ENCODE measurements at places on chromosomes 2 and 18.

DNA sequence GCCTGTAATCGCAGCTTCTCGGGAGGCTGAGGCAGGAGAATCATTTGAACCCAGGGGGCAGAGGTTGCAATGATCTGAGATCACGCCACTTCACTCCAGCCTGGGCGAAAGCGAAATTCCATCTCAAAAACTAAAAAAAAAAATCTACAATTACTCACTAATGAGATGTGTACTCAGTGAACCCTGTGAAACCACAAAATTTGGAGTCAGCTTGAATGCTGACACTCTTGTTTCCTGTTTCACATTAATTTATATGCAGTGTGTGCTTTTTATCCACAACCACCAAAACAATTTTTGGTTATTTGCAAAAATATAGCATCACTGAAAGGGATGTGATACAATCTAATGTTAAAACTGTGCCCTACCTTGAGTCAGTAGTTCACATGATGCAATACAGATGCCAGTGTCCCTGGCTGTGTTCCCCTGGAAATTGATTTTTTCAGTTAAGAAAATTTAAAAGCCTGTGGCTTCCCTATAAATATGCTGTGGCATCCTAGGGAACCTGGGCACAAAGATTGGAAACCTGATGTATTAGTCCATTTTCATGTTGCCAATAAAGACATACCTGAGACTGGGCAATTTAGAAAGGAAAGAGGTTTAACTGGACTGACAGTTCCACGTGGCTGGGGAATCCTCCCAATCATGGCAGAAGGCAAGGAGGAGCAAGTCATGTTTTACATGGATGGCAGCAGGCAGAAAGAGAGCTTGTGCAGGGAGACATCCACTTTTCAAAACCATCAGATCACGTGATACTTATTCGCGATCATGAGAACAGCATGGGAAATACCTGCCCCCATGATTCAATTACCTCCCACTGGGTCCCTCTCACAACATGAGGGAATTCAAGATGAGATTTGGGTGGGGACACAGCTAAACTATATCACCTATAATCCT, 337.5 kb upstream of the NT5C1B start:
- DNase-seq: no peak

- no peak for DNase-seq
Observed at GRCh38 chr2:43160778-43161177, 65.6 kb downstream of the ZFP36L2 start.

GRCh38 chr2:221716426-221717303, 144.6 kb upstream of the EPHA4 start:
- no peak for DNase-seq

DNA sequence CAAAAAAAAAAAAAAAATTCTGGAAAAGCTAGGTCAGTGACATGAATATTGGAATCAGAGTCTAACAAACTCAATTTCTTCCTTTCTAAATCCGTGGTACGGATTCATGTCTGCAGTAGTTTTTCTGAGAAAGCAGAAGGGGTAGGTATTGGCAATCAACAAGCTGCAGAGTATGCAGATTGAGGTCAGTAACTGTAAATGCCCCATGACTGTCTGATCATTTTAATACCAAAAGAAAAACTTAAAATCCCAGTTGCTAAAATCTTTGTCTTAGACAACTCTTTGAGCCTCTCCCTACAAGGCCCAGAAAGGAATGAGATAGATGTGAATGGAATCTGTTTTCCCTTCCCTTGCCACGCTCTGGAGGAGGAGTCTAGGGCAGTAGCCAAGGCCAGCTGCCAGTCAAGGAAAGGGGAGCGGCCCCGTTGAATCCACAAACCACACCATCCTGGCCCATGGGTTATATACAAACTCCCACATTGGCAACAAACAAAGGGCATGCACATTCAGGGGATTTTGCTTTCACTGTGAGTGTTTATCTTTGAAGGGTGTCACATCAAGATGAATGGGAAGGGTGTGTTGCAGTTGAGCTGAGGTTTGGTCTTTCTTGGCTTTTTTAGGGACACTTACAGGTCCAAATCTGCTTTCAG, 6.1 kb upstream of the CASP8 start:
- DNase-seq: no peak

DNA sequence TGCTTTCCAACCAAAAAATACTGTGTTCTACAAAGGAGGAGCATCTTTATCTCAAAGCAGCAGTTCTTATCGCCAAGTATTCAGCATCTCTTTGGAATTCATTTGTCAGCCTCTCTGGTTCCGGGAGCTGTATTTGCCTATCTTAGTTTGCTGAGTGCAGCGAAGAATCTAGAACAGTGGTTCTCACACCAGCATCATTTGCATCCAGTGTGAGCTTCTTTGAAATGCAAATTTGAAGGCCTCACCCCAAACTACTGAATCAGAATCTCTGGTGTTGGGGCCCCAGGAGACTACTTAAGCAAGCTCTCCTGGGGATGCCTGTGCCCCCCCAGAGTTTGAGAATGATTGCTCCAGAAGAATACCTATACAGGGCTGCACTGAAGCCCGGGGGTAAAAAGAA, 1.5 kb upstream of the PTPN2 start:
- no peak for DNase-seq

DNA sequence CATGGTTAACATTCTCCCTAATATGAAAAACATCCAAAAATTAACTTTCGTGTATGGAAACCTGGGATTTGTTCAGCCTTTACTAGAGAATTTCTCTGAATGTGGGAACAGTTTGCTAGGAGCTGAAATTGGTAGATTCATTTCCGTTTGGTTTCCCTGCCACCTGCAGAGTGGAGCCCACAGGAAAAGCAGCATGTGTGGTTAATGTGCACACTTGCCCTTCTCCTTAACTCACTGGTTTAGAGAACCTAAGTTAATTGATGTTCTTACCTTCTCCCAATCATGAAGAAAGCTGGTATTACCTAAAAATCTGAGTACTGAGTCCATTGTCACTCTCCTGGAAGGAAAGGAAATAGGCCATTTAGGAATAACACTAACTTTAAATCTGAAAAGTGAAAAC, 37.6 kb upstream of the ASXL3 start:
- no peak for DNase-seq

GRCh38 chr2:102664471-102664909, 45.1 kb downstream of the SLC9A2 start:
- no peak for DNase-seq

GRCh38 chr2:124323321-124323720, 298.2 kb downstream of the CNTNAP5 start:
- DNase-seq: no peak

DNA sequence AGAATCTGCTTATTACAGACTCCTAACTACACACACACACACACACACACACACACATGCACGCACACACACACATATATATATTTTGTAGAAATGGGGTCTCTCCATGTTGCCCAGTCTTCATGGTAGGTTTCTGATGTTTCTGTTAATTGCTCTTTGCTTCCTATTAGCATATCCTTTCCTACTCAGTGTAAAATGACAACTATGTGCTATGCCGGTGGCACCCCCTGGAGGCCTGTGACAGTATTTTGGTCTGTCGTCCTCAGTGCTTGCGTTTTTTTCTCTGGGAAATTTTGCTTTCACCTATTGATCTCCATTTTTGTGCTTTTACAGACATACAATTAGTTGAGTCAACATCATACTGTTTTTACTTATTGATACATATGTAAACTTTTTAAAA, 322.1 kb downstream of the LRRTM1 start:
- DNase-seq: no peak

DNA sequence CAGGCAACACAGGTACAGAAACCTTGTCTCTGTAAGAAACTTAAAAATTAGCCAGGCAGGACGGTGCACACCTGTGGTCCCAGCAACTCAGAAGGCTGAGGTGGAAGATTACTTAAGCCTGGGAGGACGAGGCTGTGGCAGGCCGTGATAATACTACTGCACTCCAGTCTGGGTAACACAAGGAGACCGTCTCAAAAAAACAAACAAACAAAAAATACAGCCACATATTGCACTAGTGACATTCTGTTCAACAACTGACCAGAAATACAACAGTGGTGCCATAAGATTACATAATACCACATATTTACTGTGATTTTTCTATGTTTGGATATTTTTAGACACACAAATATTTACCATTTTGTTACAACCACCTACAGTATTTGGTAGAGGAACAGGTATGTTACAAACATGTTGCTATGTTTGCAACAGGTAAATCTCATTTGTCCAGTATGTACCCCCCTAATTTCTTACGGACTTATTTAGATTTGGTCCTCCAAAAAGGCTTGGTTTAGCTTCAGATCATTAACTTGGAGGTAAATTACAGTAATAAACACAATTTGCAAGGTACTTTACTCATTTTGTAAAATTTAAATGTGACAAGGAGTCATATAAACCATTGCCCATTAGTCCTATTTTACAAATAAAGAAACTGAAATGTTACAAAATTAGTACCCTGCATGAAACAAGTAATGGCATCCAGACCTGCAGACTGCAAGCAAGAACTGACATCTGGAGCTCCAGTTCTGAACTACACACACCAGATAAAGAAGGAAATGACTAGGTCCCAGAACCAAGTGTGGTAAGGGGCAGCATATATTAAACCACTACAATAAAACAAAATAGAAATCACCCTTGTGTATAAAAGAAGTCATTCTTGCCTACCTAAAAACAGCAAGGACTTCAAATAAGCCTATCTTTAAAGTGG, 36.8 kb downstream of the TRIP12 start:
- no peak for DNase-seq

GRCh38 chr2:166784296-166784946, 103.9 kb upstream of the XIRP2 start:
- DNase-seq: no peak

DNA sequence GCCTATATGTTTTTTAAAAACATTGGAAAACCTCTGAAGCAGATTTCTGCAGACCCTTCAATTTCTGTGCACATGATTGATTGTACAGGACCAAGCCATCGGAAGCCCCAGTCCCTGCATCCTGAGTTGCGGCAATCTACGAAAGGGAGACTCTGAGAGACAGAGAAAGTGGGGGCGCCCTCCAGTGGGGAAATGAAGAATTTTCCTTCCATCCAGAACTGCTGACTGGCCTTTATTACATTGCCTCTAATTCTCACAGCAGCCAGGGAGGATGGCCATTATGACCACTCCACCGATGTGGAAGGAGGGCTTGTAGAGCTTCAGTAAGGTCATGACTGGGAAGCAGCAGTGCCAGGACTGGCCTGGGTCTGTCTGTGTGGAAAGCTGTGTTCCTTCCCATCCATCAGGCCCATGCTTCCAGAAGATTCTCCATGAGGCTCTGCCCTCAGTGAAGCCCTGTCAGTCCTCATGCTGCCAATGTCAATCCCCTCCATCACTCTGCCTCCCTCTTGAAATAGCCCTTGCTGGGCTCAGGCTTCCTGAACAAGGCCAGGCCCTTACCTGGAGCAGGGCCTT, 20.0 kb upstream of the RESP18 start:
- DNase-seq: peak; percentile 30

- peak; percentile 55 for DNase-seq
Observed at GRCh38 chr2:72137498-72138010, 10.1 kb downstream of the CYP26B1 start.

DNA sequence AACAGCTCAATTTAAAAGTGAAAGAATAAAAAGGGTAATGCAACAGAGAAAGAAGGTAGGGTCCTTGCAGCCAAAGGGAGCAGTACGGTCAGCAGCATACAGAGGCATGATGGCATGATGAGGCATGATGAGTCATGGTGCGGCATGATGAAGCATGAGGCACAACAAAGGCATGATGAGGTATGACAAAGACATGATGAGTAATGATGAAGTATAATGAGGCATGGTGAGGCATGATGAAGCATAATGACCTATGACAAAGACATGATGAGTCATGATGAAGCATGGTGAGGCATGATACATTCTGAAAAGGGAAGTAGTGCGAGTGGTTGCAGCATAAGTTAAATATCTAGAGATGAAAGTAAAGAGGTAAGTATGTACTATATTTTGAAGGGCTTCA, 673.2 kb downstream of the TMEM182 start:
- no peak for DNase-seq

GRCh38 chr2:147456779-147457178, 388.1 kb upstream of the ACVR2A start:
- no peak for DNase-seq

DNA sequence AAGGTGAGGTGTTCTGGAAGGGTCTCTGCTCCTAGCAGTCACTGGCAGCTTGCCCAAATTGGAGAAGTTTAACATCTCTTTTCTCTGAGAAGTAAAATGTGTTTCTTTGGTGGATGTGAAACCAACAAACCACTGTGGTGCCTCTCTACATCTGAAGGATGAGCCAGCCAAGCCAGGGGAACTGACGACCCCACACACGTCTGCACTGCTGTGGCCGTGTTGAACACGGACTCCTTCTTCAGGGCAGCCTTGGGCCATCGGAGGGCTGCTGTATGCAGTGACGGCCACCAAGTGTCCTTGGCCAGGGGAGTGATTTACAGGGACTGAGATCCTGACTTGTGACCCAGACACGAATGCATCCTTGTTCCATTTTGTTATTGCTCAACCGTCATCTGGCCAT, 207.8 kb downstream of the ACKR3 start:
- DNase-seq: no peak

- no peak for DNase-seq
Observed at GRCh38 chr2:215324811-215325210, 13.0 kb downstream of the ATIC start.

- DNase-seq: no peak
Observed at GRCh38 chr18:48975120-48975816, 24.5 kb upstream of the SMAD7 start.

DNA sequence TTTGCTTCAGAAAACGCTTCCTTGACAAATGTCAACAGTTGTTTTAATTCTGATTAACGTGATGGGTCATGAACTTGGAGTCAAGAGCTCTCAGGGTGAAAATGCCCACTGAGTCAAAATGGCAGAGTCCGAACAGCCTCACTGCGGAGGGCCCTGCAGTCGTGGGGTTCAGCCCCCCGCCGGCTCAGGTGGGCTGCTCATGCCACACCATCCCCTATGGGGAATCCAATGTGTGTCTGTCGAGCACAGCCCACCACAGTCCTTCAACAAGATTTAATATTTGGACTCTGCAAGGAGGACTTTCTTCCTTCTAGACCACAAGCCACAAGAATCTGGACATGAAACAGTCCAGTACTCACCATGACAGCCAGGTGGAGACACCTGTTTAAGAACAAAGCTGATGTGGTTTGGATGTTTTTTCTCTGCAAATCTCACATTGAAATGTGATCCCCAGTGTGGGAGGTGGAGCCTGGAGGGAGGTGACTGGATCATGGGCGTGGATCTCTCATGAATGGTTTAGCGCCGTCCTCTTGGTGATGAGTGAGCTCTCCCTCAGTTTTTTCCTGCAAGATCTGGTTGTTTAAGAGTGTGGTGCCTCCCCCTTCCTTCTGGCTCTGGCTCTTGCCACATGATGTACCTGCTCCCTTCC, 201.0 kb downstream of the NDUFA10 start:
- DNase-seq: no peak

GRCh38 chr2:151422917-151423439, 13.3 kb downstream of the RIF1 start:
- DNase-seq: no peak

- no peak for DNase-seq
Observed at GRCh38 chr2:15041429-15041837, 408.9 kb downstream of the LRATD1 start.

- no peak for DNase-seq
Observed at GRCh38 chr2:223306371-223306770, 254.4 kb downstream of the KCNE4 start.

GRCh38 chr2:194086129-194086528, 1570.9 kb upstream of the SLC39A10 start:
- DNase-seq: no peak

GRCh38 chr2:119659601-119660342, 19.2 kb upstream of the TMEM177 start:
- no peak for DNase-seq

Measured in stimulated activated CD4-positive, alpha-beta T cell treated with anti-CD3 and anti-CD28 coated beads, TNF-alpha, amount 100 ng/mL, for 4 hours (primary cell).